ENCODE measurements at places on chromosomes 2 and 18.

DNA sequence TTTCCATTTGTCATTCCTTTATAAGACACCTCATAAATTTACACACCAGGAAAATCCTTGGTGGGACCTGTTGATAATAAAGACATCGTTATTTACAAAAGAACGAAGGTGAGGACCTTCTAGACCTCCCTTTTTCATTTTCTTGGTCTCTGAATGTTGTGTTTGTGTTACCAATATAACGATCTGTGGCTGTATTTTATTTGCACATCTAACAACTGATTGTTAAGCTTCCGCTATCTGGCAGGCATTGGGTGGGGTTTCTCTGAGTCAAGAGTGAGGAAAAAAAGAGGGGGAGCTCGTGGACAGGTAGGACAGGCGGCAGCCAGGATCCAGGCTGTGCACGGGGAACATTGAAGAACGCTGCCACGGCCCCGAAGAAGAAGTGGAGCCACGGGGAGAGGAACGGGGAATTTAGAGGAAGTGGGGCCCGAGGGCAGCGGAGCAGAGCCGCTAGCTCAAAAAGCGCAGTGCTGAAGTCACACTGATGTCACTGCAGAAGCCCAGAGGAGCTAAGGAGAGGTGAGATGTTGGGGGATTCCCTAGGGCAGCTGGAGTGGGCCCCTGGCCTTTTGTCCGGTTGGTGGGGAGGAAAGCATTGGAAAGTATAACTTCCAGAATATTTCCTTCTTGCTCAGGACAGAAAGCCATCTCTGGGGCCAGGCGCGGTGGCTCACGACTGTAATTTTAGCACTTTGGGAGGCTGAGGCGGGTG is 20.9 kb upstream of the DNMT3A start:
- no peak for DNase-seq

DNA sequence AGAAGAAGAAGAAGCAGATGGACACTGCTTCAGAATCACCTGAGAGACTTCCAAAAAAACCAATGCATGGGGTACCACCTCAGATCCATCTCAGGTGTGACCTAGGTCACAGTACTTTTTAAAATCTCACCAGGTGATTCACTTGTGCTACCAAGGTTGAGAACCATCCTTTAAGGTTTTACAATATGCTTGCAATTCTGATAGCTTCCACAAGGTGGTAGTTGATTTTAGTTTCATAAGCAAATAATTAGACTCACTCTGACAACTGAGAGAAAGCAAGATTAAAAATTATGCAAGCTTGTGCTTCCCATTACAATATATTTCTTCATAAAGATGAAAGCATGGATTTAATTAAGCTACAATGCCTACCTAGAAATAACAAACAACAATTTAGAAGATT is 355.1 kb downstream of the EN1 start:
- no peak for DNase-seq

DNA sequence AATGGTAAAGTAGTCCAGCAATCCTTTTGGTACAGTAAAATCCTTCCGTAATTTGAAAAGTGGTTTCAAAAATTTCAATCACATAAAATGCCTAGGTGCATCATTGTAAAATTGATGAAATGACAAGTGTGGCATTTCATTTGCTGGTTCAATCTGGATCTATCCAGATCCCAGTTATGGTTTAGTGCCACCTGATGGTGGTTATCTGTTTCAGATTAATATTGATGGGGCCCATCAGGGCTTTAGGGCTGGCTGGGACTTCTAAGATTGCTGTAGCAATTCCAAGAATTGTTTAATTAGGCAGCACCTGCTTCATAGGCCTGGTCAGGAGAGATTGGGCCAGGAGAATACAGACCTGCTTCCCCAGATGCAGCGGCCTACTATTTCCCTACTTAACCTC is 55.5 kb upstream of the PIK3C3 start:
- DNase-seq: no peak

GRCh38 chr2:130728007-130728454 is 839 bp upstream of the GPR148 start:
- DNase-seq: no peak

DNA sequence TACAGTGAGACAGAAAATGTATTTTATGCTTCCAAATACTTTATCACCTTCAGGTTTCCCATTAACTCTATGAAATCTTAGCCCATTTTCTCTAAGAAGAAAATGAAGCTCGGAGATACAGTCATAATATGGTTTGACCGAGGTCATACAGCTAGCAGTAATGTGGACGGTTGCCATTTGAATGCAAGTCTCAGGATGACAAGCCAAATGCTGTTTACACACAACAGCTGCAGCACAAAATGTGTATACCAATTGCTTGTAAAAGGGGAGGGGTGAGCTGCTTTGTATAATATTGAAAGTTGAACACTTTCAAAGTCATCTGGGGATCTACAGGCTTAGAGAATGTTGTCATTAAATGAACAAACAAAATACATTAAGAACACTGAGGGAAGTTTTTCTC is 93.8 kb upstream of the FSIP2 start:
- DNase-seq: no peak

GRCh38 chr2:110818767-110819481 is 86.6 kb downstream of the ACOXL start:
- no peak for DNase-seq

- DNase-seq: no peak
These were observed 2.1 kb downstream of the ASB1 start for GRCh38 chr2:238428866-238429265.

Data from ELF-1 (cell line).